ENCODE measurements at places on chromosomes 2 and 18.

DNA sequence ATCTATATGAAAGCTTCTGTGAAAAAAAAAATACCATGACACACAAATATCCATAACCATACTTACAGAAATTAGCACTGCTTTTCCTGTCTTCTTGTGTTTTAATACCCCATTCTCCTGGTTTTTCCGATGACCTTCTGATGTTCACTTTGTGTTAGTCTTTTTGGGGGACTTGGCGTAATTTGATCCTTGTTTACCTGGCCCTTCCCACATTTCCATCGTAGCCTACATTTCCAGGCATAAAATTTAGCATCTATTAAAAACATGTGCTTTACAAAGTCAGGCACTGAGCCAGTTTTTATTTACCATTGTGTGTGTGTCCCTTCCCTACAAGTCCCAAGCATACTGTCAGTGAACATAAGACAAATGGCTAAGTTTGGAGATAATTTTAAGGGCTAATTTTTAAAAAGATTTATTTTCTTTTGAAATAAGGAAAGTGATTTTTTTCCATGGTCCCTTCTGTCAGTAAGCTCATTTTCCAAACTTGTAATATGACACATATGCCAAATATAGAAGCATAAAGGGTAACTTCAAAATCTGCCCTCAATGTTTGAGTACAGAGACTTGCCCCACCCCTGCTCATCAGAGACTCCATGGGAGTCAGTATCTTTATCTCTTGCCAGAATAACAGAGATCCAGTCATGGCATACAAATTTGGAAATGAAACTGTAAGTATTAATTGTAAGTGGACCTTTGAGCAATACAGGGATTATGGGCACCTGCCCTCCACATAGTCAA lies 27.3 kb downstream of the SESTD1 start:
- no peak for DNase-seq

DNA sequence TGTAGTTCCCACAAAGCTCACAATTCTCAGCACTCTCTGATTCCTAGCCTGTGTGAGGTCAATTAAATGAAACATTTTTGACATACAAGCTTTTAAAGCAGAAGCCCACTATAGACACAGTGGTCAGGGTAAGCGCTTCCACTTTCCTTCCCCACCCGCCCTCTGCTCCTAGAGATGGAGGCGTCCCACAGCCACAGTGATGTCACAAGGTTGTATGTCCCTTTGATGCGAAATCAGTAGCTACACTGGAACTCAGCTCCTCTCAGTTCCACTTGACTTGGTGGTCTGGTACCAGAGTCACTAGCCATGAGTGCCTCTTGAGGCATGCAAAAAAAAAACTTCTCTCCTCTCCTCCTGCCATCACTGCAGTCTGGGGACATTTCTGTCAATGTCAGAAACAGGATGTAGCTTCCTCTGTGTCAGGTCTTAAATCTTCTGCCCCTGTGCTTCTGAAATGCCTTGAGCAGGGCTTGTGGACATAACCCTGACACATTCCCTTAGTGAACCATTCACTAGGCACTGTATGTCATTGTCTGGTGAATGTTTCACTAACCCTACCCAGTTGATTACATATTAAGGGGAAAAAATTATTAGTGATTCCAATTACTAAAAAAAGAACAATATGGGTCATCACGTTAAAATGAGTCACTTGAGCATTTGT lies 7.8 kb downstream of the SULT1C4 start:
- DNase-seq, result no peak

GRCh38 chr2:168722592-168722991 lies 79.8 kb upstream of the NOSTRIN start:
- no peak for DNase-seq

GRCh38 chr2:2890246-2890645 lies 487.4 kb downstream of the EIPR1 start:
- no peak for DNase-seq

DNA sequence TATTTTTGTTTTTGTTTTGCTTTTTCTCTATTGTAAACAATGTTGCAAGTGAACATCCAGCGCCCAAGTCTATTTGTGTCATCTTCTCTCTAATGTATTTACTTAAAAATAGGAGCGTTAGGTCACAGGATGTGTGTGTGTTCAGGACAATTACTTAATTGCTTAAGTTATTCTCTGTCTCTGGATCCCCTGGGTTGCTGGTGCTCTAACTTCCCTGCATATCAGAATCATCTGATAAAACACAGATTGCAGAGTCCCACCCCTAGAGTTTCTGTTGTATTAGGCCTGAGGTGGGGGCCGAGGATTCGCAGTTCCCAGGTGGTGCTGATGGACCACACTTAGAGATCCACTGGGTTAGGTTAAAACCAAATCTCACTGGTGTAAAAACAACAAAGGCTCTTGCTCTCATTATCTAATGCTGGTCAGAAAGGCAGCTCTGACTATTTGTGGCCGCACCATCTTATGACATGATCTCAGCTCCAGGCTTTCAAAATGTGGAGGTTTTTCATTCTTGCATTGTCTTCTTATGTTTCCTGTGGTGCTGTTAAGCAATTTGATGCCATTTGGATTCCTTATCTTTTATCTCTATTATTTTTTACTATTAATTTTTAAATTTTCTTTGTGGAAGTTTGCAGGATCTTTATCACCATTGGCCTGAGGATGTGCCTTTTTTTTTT lies 87.7 kb downstream of the CLIP4 start:
- DNase-seq, result no peak

DNA sequence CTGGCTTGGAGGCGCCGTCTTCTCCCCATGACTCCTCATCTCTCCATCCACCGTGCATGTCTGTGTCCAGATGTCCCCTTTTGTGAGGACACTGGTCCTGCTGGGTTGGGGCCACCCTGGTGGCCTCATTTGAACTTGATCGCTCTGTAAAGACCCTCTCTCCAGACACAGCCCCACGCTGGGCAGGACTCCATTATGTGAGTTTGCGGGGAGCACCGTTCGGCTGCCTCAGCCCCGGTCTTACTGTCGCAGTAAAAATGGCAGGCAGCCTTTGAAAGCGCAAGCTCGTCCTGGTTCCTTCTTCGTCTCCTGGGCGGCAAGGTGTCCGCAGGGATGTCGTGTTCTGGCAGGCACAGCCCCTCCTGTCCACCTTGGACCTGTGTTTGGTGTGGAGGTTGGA lies 17.7 kb downstream of the NFATC1 start:
- no peak for DNase-seq

GRCh38 chr2:56892382-56892781 lies 708.6 kb downstream of the CCDC85A start:
- DNase-seq, result no peak

DNA sequence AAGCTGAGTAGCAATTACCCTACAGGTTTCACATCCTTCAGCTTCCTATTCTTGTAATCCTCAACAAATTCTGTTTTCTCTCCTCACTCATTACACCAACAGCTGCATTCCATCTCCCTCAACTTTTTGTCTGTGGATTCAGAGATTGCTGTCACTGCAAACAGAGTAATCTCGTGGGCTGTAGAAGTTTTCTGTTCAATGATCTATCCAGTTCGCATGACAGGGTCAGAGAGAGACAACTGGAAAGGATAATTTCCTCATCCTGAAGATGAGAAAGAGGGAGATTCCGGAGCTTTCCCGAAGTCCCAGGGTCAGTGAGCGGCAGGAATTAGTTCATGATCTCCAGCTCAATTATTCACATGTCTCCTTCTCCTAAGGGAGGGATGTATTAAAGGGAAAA lies 75.7 kb downstream of the MYO5B start:
- DNase-seq, result no peak

DNA sequence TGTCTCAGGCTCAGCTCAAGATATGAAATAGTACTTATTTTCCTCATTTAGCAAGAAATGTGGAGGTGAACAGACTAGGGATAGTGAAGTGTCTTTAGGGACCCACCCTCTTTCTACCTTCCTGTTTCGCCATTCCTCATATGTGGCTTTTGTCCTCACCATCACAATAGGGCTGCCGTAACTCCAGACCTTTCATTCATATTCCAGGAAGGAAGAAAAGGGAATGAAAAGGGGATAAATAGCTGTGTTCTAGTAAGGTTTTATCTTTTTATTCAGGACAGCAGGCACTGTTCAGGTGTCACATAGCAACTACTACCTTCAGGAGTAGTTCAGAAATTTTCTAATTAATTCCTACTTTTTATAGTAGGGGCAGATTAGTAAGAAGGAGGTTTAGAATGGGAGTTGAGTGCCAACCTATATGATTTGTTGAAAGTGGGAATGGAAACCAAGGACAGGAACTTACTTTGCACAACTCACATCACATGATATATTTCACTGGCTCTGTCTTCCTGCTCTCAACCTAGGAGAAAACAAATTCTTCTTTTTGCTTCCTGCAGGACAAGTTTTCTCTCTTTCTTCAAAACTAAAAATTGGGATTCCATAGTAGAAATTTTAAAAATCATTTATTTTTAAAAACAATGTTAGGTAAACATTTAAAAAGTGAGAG lies 36.0 kb upstream of the HDAC4 start:
- no peak for DNase-seq

DNA sequence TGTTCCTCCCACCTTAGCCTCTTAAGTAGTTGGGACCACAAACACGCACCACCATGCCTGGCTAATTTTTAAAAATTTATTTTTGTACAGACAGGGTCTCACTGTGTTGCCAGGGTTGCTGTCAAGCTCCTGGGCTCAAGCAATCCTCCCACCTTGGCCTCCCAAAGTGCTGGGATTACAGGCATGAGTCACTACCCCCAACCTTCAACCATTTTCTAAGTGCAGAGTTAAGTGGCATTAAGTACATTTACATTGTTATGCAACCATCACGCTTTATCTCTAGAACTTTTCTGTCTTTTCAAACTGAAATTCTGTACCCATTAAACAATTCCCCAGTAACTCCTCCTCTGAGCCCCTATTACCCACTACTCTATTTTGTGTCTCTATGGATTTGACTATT lies 45.9 kb upstream of the AFF3 start:
- DNase-seq, result no peak

DNA sequence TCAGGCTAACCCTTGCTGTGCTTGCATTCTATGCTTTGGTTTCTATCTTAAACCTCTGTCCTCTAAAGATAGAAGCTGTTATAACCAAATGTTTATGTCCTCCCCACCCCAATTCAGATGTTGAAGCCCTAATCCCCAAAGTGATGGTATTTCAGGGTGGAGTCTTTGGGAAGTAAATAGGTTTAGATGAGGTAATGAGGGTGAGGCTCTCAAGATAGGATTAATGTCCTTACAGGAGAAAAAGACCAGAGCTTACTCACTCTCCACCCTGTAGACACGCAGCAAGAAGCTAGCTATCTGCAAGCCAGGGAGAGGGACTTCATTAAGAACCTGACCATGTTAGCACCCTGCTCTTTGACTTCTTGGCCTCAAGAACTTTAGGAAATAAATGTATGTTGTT lies 362.5 kb downstream of the ERBB4 start:
- no peak for DNase-seq

- DNase-seq, result no peak
Observed at GRCh38 chr2:119260646-119261492, 37.2 kb downstream of the STEAP3 start.

DNA sequence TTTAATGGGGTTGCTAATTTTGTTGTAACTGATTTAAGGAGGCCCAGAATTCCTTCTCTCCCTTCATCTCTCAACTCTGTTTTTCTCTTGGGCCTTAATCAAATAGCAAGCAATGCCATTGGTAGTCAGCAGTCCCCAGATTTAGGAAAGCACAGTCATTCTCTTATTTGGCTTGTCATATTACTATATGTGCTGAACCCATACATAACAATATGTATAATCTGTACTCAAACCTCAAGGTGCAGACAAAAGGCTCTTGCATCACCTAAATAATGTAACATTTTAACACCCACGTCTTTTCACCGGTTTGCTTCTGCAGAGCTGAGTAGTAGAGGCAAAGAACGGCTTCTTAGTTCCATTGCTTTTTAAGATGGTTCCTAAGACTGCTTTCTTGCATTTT lies 33.4 kb downstream of the METTL8 start:
- DNase-seq, result no peak

GRCh38 chr2:59249441-59250306 lies 1008.5 kb upstream of the FANCL start:
- DNase-seq, result no peak

DNA sequence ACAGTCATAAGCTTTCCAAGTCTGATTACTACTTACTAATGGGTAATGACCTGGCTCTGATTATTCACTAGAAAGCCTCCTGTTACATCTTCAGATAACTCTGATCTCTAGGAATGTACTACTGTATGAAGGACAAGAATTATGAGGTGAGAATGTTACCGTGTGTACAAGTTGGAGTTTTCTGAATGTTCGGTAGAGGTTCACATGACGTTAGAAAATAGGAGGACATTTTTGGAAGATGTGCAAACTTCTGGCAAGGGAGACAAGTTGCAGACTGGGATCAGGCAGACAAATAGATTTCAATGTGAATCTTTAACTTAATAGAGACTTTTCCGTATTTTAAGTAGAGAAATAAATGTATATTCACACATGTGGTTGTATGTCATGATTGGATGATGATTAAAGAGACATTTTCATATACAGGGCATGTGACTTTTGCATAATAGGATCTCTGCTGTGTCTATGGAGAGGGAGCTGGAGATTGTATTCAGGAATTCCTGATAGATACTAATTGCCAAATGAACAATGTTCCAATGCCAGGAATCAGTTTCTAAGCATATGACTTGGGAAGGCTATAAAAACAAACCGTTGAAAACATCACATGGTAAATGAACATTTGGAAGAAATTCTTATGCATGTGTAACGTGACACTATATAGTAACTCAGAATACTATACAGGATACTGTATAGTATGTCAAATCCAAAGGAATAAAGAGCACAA lies 1695.8 kb upstream of the PIK3C3 start:
- no peak for DNase-seq

DNA sequence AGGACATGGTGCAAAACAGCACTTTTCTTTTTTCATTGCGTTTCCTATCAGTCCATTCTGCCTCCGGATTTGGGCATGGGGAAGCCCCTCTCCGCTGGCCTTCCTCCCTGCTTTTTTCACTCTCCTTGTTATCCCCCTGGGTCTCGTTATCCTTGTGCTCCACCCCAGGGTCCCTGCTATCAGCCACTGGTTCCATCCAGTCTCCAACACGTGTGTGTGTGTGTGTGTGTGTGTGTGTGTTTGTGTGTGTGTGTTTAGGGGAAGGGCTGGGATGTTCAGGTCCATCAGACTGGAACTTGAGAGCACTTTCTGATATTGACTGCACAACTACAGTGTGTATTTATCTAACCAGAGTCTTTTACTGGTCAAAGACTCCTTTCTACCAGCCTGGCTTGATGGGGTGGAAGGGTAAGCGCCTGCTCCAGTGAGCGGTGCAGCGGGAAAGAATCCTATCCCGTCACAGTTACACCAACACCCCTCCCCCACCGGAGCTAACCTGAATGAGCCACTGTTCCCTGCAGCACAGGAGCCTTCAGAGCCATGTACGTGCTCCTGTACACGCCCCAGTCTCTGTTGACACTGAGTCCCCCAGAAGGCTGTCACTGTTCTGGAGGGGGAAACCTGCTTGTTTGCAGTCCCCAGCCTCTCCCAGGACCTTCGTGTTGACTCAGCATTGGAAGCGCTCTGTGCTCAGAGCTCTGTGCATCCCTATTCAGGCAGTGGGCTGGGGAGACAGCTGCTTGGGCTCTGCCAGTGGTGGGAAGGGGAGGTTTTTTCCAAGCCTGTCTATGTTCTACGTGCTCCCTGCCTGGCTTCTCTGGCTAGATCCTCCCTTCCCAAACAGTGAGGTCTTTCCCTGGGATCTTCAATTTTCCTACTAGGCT lies 4.6 kb downstream of the INHA start:
- no peak for DNase-seq

Data from CD4-positive, alpha-beta T cell treated with Interleukin-17A for 4 hours (primary cell).